HTR-8/SVneo (cell line): ENCODE measurements at places on chromosomes 7 and 10.

DNA sequence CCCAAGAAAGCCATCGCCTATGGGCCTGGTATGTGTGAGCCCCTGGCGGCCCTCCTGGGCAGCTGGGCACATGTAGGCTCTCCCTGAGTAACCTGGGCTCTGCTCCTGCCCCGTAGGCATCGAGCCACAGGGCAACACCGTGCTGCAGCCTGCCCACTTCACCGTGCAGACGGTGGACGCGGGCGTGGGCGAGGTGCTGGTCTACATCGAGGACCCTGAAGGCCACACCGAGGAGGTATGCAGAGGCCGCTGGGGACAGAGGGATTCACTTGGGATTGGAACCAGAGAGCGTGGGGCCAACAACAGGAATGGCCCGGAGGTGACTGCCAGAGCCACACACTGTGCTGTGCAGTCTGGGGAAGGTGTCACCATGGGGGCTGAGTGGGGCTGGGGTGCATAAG is 7.3 kb downstream of the FLNC start:
- no peak for DNase-seq

DNA sequence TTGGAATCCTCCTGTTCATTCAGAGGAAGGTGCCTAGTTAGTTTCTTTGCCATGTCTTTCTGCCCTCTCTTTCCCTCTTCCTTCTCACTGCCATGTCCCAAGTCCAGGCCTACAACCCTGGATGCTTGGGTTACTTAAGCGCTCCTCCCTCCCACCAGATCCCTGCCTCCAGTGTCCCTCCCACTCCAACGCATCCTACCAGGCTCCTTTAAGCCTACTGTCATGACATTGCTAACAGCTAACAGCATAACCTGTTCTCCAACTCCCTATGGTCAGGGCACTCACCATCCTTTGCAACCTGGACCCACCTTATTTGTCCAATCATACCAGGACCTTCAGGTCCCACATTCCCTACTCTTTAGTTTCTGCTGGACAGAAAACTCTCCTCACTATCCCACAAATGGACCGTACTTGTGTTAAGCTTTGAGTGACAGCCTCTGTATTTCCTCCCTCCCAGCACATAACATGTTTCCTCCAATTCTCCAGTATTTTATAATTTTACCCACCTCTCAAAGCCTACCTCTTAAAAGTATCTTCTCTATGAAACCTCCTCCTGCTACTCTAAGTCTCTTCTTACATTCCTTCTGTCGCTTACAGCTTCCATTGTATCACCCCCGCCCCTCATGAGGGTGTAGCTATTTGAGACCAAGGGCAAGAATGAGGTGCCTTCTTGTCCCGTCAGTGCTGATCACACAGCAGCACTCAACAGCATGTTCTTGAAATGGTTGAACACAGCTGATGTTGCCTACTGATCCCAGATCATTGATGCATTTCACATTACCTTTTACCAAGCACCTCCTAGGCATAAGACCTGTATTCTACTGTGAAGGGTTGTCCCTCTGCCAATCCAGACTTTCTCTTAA is 1.7 kb downstream of the BLNK start:
- no peak for DNase-seq

DNA sequence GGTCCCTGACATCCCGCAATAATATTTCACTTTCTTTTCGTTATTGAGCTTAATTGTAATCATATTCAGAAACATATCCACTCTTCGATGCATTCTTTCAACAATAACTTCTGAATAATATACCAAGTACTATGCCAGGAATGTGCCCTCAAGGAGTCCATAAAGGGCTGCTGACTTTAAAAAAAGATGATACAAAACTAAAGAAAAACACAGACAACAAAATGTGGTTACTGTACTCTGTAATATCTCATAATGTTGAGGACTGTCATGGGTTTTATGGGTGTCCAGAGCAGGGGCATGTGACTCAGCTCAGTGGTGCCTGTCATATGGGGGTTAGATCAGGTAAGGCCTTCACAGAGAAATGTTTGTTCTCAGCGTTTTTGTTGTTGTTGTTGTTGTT is 73.7 kb downstream of the ARL4A start:
- no peak for DNase-seq

- no peak for DNase-seq
Observed at GRCh38 chr7:33369888-33370287, 240.5 kb downstream of the BBS9 start.

GRCh38 chr10:119393845-119394244 is 148.7 kb downstream of the RGS10 start:
- no peak for DNase-seq

DNA sequence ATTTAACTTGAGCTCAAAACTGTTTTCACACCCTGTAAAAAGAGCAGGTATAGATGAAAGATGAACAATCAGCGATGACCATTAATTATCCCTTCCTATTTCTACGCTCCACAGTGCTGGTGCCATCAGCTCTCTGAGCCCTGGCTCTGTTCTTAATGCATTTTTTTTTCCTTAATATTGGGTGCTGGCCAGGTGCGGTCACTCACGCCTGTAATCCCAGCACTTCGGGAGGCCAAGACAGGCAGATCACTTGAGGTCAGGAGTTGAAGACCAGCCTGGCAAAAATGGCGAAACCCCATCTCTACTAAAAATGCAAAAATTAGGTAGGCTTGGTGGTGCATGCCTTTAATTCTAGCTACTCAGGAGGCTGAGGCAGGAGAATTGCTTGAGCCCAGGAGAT is 4.2 kb downstream of the STEAP4 start:
- no peak for DNase-seq

GRCh38 chr7:137475966-137476365 is 132.4 kb upstream of the PTN start:
- DNase-seq: no peak

GRCh38 chr7:97246317-97246716 is 128.8 kb downstream of the SDHAF3 start:
- no peak for DNase-seq

DNA sequence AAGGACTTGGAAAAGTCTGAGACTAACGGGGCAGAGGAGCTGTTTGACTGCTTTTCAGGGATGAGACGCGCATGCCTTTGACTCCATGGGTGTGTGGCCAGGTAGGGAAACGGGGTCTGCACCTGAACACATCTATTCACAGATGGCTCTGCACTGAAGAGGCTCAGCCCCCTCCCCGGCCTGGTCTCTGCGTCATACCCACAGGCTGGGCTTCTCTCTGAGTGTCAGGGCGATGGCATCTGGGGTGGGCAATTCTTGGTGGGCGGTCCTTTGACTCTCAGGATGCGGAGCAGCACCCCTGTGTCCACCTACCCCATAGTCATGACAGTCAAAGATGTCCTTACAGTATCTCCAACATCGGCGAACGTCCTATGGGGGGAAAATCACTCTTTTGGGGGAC is 23.0 kb downstream of the PFKP start:
- no peak for DNase-seq

- no peak for DNase-seq
Observed at GRCh38 chr7:95950698-95951097, 178.3 kb downstream of the DYNC1I1 start.

DNA sequence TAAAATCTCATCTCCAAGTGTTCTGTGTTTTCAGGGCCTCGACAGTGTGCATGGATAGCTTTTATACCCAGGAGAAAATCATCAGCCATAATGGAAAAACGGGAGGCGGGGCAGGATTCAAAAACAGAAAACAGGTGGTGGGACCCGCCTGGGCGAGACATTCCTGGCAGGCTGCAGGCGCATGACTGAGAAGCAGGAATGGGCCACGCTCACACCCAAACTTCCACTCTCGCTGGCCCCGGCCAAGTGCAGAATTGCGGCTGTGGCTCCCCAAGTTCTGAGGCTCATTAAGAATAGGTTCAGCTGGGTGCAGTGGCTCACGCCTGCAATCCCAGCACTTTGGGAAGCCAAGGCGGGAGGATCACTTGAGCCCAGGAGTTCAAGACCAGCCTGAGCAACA is 60.6 kb downstream of the C10orf143 start:
- no peak for DNase-seq

- no peak for DNase-seq
Observed at GRCh38 chr7:51102828-51103227, 213.8 kb downstream of the COBL start.

GRCh38 chr7:105794741-105795729 is 81.4 kb downstream of the ATXN7L1 start:
- DNase-seq: no peak

GRCh38 chr10:97123765-97124164 is 62.0 kb downstream of the SLIT1 start:
- DNase-seq: no peak

- no peak for DNase-seq
Observed at GRCh38 chr7:28717445-28718054, 240.6 kb downstream of the TRIL start.

DNA sequence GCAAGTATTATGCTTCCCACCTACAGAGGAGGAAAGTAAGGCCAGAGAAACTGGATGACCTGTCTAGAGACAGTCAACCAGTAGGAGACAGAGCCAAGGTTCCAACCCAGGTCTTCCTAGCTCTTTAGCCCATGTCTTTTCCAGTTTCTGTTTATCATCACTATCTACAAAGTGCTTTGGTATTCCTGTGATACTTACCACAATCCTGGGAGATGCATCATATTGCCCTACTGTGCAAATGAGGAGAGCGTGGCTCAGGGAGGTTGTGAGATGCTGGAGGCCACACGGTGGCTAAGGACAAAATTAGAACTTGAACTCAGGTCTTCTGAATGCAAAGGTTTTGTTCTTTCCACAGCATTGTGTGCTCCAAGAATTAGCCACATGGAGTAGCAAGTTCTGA is 11.2 kb upstream of the PLEKHA1 start:
- no peak for DNase-seq

DNA sequence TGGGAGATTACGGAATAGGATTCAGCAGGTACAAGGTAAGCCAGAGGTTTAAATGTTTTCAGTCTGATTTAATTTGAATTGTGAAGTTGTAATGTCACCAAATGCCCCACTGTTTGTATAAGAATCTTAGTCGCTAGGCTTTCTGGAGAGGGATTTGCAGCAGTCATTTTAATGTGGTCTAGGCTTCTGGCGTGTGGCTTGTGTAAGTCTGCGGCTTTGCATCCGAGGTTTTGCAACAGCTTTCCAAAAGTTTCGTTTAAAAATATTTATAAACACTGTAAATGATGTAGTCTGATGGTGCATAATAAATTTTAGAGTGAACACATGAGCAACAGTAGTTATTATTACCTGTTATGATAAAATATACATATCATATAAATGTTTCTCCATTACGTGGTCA is 26.1 kb upstream of the BHLHA15 start:
- no peak for DNase-seq

GRCh38 chr10:33594475-33594874 is 260.0 kb upstream of the NRP1 start:
- no peak for DNase-seq

- no peak for DNase-seq
Observed at GRCh38 chr10:58587676-58588075, 75.0 kb downstream of the BICC1 start.

DNA sequence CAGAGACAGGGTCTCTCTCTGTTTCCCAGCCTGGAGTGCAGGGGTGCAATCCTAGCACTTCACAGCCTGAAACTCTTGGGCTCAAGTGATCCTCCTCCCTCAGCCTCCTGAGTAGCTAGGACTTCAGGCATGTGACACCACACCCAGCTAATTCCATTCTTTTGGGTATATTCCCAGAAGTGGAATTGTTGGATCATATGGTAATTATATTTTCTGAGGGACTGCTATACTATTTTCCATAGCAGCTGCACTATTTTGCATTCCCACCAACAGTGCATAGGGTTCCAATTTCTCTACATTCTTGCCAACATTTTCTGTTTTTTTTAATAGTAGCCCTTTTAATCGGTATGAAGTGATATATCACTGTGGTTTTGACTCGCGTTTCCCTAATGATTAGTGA is 30.0 kb upstream of the RAB11FIP2 start:
- DNase-seq: no peak

GRCh38 chr7:140911746-140912145 is 13.0 kb downstream of the BRAF start:
- no peak for DNase-seq

DNA sequence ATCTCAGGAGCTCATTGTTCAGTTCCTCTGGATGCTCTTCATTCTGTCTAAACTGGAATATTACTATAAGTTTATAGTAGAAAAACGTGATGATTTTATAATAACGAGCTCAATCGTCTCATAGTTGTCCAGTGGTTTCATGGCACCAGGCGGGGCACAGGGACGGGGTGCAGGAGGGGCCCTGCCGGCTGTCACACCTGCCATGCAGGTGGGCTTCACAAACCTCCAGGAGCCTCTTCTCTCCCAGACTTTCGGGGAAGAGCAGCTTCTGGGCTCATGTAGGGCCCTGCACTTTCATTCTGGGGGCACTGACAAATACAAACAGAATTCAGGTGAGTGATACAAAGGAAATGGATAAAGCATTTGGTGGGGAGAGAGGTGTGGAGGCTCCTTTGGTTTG is 146.9 kb upstream of the KLF6 start:
- no peak for DNase-seq

GRCh38 chr10:60387531-60387930 is 2.1 kb downstream of the ANK3 start:
- no peak for DNase-seq

GRCh38 chr7:24587853-24588252 is 14.6 kb downstream of the PALS2 start:
- no peak for DNase-seq

DNA sequence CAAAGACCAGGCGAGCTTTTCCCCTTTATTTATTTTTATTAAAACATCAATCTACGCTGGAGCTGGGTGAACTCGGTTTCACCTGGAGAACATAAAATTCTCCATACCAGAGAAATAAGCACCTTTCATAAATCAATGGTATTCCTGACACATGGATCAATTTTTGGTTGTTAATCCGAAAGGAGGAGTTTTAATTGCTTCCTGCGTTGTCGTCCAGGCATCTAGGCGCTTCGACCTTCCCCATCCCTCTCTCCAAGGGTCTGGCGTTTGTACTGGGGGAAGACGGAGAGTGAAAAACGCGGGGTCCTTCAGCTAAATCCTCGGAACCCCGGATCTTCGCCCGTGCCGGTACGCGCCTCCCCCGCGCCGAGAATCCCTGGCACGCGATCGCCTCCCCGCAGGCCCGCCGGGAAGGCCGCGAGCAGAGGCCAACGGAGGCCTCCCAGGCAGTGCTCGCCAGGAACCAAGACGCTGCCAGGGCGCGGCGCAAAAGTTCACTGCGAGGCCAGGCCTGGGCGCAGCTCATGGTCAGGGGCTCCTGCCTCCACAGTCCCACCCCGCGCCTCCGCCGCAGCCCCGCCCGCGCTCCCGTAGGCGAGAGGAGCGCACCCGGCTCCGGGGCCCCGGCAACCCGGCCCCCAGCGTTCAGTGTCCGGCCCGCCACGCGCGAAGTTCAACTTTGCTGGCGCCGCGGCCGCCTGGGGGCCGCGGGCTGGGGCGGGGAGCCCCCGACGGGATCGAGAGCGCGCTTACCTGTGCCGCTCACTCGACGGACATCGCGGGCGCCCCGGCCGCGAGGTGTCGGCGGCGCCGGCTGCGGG is 8.3 kb upstream of the EBF3 start:
- no peak for DNase-seq

DNA sequence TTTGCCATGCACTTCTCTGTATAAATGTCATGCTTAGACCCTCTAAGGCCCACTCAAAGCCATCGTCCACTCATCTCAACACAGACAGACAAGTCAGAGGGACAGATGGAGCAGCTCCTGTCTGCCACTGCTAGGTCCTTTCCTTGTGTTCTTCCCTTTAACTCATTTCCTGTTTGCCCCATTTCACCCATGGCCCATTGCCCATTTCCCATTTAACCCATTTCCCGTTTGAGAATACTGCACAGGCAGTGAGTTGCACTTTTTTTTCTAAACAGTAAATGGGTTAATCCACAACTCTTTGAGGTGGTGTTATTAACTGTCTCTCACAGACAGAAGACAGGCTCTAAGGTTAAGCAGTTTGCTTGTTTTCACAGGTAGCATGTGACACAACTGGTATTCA is 179.3 kb downstream of the NPSR1 start:
- DNase-seq: no peak
